Activated T-helper 2 cell treated with anti-CD3 and anti-CD28 coated beads, Interferon-gamma antibody, Interleukin-2, Interleukin-4, amounts not matched to agents 10 μg/mL and 5 μg/mL and 100 μg/mL, durations not matched to agents 14 hours and 24 hours and 36 hours (primary cell): ENCODE measurements at places on chromosomes 16 and 17. TPM values are rescaled to one million over a fixed set of nuclear protein-coding genes. Genes with fewer than 3 reads are reported as not detected.

The FOXN1 gene
- total RNA-seq = not detected in 2 replicates

The NMRAL1 gene
- total RNA-seq = 30.7 and 35.2 TPM in 2 replicates

The TSPOAP1 gene
- 21.9 and 22.3 TPM in 2 replicates for total RNA-seq

The RGS11 gene
- 0.30 and 0.46 TPM in 2 replicates for total RNA-seq

The NUDT7 gene
- 8.1 TPM in 2 replicates for total RNA-seq

The CCL1 gene
- 88.1 and 98.4 TPM in 2 replicates for total RNA-seq

The ALOX12 gene
- not detected in 2 replicates for total RNA-seq

The NUP85 gene
- total RNA-seq = 115 and 122 TPM in 2 replicates

The USH1G gene
- not detected in 2 replicates for total RNA-seq

The NOXO1 gene
- 0.21 and 0.23 TPM in 2 replicates for total RNA-seq

The MYH13 gene
- total RNA-seq = not detected in 2 replicates

The HOXB7 gene
- total RNA-seq = 0.39 and 0.64 TPM in 2 replicates

The KRT34 gene
- not detected in 2 replicates for total RNA-seq

The CMTM2 gene
- 0.30 and 0.53 TPM in 2 replicates for total RNA-seq

The DNAH17 gene
- 0.11 and 0.30 TPM in 2 replicates for total RNA-seq

The MYH3 gene
- 3.9 and 4.6 TPM in 2 replicates for total RNA-seq

The IKZF3 gene
- 18.3 and 20.3 TPM in 2 replicates for total RNA-seq

The SLC5A11 gene
- total RNA-seq = not detected in 2 replicates

The SLFN14 gene
- total RNA-seq = not detected in 2 replicates

The TPSD1 gene
- total RNA-seq = not detected in 2 replicates

The TTYH2 gene
- 17.0 and 19.6 TPM in 2 replicates for total RNA-seq

The GRAPL gene
- total RNA-seq = 5.2 and 5.3 TPM in 2 replicates
